Neural crest cell (in vitro differentiated cells): ENCODE measurements at places on chromosomes 3 and 15. TPM values are rescaled to one million over a fixed set of nuclear protein-coding genes. Genes with fewer than 3 reads are reported as not detected.

Gene RARB
- 0.98 and 1.9 TPM in 2 replicates for total RNA-seq

Gene CYP1A2
- not detected in 2 replicates for total RNA-seq

GRCh38 chr15:78804391-78804792 lies 6.9 kb downstream of the ADAMTS7 start:
- no peak overlapping the region for H3K4me3 ChIP-seq
- peaks cover 3% of the 10 kb centered on the region for H3K36me3 ChIP-seq
- no peak overlapping the region for H3K27ac ChIP-seq
- peaks cover 20% of the 10 kb centered on the region for H3K4me1 ChIP-seq

DNA sequence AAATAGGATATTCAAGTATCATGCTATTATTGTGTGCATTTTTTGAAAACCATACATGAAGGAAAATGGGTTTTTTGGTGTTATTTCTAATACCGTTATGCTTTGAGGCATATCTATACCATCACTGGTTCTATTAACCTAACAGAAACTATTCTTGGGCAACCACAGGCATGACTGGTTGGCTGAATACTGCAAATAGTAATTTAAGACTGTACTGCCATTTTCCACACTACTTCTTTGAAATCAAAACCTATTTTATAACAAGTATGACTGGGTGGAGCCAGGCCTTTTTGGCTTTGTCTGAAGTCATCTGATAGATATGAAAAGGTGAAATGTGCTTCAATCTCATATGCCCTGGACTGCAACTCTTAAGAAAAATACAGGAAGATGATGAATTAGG lies 115.1 kb downstream of the ULK4 start:
- H3K27me3 ChIP-seq, result no peaks in the 10 kb centered on the region
- no peak overlapping the region for H3K4me3 ChIP-seq
- no peaks in the 10 kb centered on the region for H3K4me1 ChIP-seq

GRCh38 chr3:54870423-54870822 lies 57.4 kb downstream of the LRTM1 start:
- H3K27me3 ChIP-seq, result peaks cover 2% of the 10 kb centered on the region
- H3K36me3 ChIP-seq, result no peaks in the 10 kb centered on the region
- H3K4me3 ChIP-seq, result no peak overlapping the region
- no peak overlapping the region for H3K27ac ChIP-seq
